NCI-H345 (cell line): ENCODE measurements at places on chromosomes 3 and 15.

- no peak for DNase-seq
These were observed 2.3 kb upstream of the TGFBR2 start for GRCh38 chr3:30604093-30604492.

- no peak for DNase-seq
These were observed 133.6 kb downstream of the OCA2 start for GRCh38 chr15:27965546-27965945.

DNA sequence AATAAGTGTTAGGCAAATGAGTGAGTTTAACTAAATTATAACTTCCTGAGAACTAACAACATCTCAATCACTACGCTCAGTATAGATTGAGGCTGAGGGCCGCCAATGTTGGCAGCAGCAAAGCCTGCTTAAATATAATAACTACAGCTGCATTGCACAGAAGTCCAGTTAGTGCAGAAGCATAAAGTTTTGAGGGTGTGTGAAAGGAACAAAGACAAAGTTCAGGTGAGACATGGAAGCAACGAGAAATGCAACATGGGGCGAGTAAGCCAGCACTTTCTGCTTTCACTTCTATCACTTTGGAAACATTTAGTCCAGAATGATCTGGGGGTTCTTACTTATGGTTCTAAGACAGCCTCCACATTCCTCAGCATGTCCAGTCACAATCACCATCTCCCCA is 1052.3 kb upstream of the CFAP20DC start:
- no peak for DNase-seq

DNA sequence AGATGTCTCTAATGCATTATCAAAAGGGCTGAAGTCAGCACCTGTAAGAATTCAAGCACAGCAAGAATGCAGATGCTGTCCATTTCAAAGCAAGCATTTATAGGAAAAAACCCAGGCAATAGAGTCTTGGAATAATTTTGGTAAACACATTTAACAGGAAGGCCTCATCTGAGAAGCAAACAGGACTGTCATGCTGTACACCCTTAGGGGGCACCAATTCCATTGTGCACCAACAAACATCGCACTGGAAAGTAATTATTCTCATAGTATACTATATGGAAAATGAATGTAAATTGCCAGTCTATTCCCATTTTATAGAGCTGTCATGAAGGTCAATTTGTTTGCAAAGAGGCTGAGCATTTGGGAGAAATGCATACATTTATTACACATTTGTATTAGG is 247.3 kb upstream of the SUCLG2 start:
- no peak for DNase-seq

DNA sequence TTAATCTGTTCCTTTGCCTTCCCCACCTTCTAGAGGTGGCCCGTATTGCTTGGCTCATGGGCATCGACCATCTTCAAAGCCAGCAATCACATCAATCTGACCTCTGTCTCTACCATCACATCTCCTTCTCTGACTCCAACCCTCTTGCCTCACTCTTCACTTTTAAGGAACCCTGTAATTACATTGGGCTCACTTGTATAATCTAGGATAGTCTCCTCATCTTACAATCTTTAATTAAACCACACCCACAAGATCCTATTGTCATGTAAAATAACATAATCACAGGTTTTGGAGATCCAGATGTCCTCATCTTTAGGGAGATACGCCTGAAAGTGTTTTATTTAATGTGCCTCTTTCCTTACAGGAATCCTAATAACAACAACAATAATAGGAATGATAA is 234.5 kb downstream of the ERC2 start:
- no peak for DNase-seq

DNA sequence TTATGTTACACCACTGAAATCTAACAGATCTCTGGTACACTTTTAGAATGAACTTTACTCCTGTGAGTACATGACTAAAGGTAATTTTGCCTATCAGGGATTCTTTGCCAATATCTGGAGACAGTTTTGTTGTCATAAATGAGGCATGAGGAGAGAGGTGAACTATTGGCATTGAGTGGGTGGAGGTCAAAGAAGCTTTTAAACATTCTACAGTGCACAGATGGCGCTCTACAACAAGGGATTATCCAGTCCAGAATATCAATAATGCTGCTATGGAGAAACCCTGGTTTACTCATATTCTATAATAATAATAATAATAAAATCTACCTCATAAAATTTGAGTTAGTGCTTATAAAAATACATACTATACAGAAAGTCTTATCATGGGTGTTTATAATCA is 702.3 kb downstream of the SI start:
- no peak for DNase-seq

DNA sequence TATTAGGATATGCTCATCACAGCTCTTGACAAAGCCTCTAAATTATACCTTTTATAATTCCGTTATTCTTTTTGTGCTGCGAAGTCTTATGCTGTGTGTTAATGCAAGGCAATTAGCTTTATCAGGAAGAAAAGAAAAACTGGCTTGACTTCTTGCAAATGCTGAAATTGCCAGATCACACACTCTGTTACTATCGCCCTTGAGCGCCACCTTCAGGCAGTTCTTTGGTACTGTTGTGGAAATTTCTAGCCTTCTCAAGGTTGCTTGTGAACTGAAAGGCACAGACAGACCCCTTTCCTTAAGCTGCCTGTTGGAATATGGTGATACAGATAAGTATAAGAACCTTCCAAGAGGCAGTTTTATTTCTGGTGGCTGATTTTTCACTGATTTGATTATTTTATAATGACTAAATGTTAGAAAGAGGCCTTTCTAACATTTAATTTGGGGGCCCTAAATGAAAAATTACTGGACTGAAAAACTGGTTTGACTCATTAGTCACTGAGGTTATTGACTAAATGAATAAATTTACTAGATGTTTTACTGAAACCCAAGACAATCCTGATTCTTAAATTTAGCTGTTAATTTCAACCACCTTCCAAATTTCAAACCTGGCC is 126.2 kb upstream of the RASGRP1 start:
- DNase-seq, result peak; percentile 41

GRCh38 chr3:195306369-195306768 is 35.4 kb upstream of the XXYLT1 start:
- no peak for DNase-seq

DNA sequence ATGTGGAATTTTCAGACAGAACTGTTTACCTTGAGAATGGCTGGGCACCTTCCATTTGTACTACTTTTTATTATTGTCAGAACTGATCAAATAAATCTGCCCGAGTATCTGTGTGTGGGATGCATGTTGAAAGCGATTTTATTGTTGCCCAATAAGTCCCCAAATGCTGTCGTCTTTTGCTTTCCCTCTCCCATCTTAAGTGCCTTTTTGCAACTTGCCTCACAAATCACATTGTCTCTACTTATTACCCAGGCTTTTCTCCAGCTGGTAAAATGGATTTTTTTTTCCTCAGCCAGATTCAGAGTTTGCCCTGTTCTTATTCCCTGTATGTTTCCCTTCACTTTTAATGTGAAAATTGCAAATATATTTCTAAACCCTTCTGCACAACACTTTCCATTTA is 163.1 kb downstream of the CNTN4 start:
- DNase-seq, result no peak

GRCh38 chr3:143973259-143974021 is 1.8 kb downstream of the DIPK2A start:
- peak; percentile 28 for DNase-seq

DNA sequence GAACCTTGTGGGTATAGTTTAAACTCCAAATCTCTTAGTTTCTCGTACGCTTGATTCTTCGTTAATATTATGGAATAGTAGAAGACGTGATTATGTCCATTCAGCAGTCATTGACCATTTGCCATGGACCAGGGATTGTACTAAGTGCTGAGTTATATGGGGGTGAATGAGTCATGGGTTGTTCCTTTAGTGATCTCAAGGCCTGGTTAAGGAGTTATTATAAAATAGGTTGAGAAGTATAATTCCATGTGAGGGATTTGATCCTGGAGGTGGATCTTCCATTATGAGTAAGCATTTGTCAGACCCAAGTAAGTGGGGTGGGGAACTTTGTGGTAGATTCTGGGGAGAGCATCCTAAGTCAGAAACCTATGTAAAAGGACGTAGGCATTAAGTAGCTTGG is 15.4 kb downstream of the NR2C2 start:
- no peak for DNase-seq

DNA sequence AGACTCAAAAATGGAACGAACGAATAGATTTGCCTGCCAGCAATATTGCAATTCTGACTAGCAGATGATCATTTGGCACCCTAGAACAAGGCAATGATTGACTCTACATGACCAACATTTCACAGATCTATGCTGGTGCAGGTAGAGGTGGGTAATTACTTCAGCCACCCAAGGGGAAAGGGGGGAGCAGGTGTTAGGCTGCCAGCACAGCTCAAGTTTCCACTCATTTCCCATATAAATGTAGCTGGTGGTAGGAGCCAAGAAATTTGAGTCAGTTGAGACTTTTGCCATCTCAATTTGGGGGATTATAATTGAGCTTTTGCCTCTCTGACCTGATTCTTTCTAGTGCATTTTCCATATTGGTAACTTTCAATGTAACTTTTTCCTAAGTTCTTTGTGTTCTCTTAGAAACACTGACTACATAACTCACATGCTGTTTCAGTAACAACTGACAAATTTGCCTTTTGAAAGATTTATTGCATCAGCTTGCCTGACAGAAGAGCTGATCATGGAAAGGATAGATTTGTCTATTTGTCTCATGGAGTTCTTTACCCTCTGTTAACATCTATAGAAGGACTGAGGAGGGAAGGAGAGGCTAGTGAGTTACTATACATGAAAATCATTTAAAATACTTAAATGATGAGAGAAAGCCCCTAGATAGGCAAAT is 902.5 kb downstream of the ZPLD1 start:
- DNase-seq, result no peak

GRCh38 chr3:11199902-11200845 is 45.9 kb downstream of the HRH1 start:
- no peak for DNase-seq
